ENCODE measurements at places on chromosomes 4 and X.

GRCh38 chr4:150384249-150384648 is 197.7 kb upstream of the MAB21L2 start:
- DNase-seq, result no peak

DNA sequence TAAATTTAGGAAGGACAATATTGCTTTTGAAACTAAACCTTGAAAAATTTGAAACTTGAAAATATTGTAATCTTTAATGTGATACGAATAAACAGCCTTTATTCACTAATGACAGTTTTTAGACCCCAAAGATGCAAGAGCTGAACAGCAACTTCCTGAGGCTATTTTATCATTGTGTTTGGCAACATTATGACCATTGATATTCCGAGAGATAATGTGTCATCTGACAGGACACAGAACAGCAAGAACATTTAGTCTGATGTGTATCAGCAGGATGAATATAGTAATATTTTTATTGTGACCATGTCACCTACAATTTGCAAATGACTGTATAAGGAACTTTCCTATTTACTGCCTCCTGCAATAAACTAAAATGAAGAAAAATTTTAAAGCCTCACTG is 316.0 kb downstream of the ADAM29 start:
- no peak for DNase-seq

GRCh38 chrX:123878252-123878721 is 18.4 kb downstream of the XIAP start:
- no peak for DNase-seq

DNA sequence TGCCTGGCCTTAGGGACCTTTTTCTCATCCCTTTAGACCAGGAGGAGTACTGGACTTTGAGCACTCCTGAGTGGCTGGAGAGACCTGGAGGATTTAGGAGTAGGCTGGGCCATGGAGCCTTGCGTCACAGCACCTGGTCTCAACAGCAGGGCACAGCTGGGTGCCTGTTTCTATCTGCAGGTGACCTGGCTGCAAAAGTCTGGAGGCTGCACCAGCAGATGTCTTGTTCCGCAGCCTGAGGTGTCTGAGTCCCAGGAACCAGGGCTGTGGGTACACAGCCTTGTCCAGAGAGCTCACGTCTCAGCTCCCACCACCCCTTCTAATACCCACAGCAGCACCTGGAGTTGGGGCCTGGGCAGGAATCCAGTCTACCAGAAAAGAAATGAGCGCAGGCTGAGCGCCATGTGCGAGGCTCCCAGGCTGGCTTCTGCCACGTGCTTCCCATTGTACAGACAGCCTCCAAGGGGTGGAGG is 5.0 kb upstream of the NSD2 start:
- no peak for DNase-seq

DNA sequence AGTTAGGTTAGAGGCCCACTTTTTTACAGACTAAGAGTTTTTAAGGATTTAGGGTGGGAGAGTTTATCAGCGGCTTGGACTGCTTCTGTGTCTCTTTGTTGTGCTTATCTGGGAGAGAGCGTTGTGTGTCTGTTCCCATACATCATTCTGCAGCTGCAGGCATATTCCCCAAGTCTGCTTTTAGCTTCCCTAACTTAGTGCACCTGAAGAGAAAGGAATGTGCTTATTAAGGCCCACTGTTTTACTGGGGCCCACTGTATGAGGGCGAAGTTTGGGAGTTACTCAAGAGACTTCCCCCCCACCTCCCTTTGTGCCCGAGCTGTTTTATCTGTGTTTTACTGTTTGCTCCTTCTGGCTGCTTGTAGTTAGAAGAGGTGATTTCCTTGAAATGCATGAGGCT is 31.9 kb downstream of the ART3 start:
- no peak for DNase-seq

DNA sequence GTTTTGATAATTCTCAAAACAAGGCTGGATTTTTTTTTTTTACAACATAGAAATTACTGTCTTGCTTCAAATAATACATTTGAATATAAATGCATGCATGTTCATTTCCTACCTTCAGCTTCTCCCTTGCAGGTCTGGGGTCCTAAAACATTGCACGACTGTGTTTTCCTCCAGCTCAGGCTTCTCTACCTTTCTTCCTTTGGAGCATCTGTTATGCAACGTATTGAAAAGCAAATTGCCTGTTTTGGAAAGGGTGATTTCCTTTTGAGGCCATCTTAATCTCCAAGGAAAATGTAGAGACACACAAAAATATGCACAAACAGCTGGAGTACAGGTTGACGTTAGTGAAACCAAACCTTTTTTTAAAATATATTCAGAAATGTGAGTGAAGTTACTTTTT is 115.6 kb upstream of the TLL1 start:
- no peak for DNase-seq

- DNase-seq, result no peak
Observed at GRCh38 chrX:105635794-105636193, 186.5 kb upstream of the NRK start.

DNA sequence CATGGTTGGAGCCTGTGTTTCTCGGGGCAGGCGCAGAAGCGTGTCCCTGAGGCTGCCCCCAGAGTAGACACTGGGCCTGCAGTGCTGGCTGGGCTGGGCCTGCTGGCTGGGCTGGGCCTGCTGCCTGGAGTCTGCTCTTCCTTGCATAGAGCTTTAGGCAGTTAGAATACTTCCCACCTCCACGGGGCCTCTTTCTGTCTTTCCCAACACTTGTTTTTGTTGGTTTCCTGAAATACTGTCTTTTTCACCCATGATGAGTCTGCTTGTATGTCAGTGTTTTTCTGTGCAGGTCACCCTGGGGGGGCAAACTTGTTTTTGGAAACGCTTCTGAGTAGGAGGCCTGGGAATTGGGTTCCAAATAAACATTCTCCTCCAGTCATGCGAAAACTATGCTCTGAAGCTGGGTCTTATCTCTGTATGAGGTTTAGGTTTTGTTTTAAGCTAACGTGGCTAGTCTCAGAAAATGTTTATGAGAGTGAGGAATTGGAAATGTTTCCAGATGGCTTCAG is 32.2 kb downstream of the TRMT44 start:
- DNase-seq, result no peak

DNA sequence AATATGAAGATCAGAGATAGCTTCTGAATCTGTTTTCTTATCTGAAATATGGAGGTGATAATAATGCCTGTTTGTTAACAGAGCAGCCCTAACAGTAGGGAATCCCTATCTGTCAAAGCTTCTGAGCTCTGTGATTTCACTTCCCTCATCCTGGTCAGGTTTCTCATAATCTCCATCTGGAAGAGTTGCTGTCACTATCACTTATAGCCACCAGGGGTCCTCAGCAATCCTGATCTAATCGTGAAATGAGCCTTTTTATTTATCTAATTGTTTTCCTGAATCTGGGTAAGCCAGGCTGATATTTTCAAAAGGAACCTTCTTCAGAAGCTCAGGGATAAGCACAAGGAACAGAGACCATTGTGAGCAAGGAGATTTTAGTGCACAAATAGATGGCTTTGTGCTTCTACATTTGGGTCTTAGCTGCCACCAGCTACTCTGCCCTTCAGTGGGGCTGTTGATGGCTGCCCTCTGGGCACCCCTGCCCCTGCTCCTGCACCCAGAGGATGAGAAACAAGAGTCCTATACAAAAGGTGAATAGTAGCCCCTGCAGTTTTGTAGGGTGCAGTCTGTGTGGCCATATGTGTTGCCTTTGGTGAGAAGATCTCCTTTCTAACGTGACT is 196.4 kb upstream of the RADX start:
- DNase-seq, result peak; percentile 20

GRCh38 chr4:48341776-48342605 is 662 bp downstream of the SLAIN2 start:
- DNase-seq, result no peak

- no peak for DNase-seq
Observed at GRCh38 chr4:67765401-67765800, 11.2 kb upstream of the GNRHR start.

DNA sequence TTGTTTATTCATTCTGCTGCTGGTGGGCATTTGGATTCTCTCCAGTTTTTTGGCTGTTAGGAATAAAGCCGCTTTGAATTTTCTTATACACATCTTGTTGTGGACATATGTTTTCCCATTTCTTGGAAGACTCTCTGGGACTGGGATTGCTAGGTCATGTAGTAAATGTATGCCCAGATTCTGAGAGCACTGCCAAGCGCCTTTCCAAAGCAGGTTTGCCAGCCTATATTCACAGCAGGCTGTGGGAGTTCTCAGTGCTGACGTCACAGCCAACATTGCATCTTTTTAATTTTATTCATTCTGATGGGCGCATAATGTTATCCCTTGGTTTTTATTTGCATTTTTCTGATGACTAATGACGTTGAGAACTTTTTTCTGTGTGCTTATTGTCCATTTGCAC is 24.1 kb downstream of the TMEM271 start:
- no peak for DNase-seq

GRCh38 chr4:80202741-80203553 is 5.6 kb downstream of the PRDM8 start:
- peak; percentile 22 for DNase-seq

DNA sequence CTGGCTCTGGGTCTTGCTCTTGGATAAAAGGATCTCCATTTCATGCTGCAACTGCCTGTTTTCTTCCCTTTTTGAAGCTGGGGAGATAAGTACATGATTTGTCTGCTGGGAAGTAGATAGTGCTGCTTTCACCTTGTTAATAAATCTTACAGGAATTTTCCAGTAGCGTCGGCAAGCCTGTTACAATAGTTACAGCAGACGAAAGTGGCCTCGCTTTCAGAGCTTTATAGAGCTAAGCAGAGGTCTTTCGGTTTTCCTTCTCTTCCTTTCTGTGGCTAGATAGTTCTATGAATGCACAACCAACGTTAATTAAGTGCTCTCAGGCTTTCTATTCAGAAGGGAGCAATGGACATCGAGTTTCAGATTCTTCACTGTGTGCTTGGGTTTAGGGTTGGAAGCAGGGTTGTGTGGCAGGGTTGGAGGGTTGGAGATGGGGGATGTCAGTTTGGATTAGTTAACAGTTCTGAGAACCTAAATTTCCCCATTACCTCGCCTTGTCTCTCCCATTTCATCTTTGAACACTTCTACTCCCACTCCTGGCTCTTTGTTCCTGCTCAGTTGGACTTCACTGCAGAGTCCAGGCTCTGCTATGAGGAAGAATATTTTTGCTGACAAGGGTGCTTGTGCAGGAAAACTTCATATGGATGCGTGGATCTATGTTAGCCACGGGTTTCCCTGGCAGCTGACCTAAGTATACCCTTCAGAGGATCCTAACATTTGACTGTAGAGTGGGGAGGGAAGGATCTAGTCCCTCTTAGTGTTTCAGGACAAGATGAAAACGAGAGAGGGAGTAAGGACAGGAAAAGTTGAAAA is 237.9 kb downstream of the ARHGAP10 start:
- DNase-seq, result no peak

GRCh38 chrX:50054147-50054546 is 131.8 kb downstream of the CLCN5 start:
- no peak for DNase-seq

DNA sequence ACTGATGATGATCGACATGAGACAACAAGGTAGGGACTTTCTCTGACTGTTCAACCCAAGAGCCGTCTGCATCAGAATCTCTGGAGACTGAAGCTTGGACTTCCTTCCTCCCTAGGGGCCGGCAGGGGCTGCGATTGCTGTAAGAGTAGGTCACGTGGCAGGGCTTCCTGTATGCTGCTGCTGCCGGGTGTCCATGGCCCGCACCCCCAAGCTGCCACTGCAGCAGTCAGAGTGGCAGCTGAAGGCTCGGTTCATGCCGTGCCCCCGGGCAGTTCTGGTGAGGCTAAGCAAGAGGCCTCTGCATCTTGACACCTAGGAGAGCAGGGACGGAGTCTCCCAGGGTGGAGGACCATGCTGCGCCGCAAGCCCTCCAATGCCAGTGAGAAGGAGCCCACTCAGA is at the start of gene SASH3:
Gene SASH3, plus strand, starts transcription at position 203 of the 400 bp plus-strand sequence. Its CDS starts 149 bp downstream, at position 352.
- DNase-seq, result no peak

DNA sequence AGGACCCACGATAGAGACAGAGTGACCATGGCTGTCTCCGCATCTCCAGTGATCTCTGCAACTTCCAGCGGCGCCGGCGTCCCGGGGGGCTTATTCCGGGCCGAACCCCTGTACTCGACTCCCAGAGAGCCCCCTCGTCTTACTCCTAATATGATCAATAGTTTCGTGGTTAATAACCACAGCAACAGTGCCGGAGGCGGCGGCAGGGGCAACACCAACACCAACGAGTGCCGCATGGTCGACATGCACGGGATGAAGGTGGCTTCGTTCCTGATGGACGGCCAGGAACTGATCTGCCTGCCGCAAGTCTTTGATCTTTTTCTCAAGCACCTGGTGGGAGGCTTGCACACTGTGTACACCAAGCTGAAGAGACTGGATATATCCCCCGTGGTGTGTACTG is 343 bp downstream of the DACH2 start:
- DNase-seq, result peak; percentile 2

- no peak for DNase-seq
Observed at GRCh38 chr4:67292636-67293035, 252.7 kb downstream of the CENPC start.

DNA sequence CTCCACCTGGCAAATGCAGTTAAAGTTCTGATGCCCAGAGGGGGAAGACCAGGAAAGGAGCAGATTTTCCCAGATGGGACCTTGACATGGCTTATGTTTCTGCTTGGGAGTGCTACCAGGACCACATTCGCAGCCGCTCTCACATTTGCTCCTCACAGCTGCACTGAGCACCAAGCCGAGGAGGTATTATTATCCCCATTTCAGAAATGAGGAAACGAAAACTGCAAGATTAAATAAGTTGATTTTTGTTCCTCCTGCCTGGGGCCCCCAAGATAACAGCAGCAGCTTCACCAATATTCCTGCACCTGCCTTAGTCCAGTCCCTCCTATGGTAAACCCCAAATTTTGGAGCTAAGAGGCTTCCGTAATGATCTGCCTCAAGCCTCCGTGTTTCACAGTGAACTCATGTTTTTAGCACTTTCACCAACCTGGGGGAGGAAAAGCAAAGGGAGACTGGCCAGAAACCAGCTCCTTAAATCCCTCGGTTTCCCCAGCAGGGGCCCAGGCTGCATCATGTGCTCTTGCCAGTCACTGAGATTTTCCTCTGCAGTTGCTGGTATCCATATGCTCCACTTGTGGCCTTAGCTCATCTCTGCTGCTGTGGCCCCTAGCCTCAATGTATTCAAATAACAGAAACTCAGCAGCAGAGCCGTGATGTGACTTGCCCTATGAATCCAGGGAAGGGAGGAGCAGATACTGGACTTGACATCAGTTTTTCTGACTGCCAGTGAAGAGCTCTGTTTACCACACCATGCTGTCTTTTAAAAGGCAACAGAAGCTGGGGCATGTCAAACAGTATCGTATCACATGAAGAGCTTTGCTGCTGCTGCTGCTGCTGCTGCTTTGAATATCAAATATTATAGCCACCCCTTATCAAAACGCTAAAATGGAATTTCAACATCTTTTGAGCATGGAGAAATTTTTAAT is 95.5 kb upstream of the KLHL13 start:
- no peak for DNase-seq

DNA sequence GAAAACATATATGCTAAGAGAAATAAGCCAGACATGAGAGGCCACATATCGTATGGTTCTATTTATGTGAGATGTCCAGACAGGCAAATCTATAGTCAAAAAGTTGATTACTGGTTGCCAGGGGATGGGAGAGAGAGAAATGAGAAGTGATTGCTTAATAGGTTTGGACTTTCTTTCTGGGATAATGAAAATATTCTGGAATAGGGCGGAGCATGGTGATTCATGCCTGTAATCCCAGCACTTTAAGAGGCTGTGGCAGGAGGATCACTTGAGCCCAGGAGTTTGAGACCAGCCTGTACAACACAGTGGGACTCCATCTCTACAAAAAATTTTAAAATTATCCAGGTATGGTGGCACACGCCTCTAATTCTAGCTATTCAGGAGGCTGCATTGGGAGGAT is 22.4 kb downstream of the RBM47 start:
- DNase-seq, result no peak
